ENCODE measurements at places on chromosomes 11 and 22.

GRCh38 chr22:28369854-28370253 lies 309.8 kb downstream of the TTC28 start:
- no peak for DNase-seq

- no peak for DNase-seq
Observed at GRCh38 chr11:118896472-118896913, 12.8 kb downstream of the CXCR5 start.

GRCh38 chr22:46774980-46775849 lies 12.8 kb downstream of the TBC1D22A start:
- no peak for DNase-seq

GRCh38 chr11:110446594-110446993 lies 16.8 kb downstream of the FDX1 start:
- DNase-seq = no peak

DNA sequence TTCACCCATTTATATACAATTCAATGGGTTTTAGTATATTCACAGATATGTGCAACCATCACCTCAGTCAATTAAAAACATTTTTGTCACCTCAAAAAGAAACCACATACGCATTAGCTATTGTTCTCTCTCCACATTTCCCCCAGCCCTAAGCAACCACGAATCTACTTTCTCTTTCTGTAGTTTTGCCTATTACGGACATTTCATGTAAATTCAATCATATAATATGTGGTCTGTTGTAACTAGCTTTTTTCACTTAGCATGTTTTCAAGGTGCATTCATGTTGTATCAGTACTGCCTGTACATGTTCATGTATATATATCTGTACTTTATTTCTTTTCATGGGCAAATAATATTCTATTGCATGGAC lies 104.7 kb upstream of the RRM1 start:
- no peak for DNase-seq

DNA sequence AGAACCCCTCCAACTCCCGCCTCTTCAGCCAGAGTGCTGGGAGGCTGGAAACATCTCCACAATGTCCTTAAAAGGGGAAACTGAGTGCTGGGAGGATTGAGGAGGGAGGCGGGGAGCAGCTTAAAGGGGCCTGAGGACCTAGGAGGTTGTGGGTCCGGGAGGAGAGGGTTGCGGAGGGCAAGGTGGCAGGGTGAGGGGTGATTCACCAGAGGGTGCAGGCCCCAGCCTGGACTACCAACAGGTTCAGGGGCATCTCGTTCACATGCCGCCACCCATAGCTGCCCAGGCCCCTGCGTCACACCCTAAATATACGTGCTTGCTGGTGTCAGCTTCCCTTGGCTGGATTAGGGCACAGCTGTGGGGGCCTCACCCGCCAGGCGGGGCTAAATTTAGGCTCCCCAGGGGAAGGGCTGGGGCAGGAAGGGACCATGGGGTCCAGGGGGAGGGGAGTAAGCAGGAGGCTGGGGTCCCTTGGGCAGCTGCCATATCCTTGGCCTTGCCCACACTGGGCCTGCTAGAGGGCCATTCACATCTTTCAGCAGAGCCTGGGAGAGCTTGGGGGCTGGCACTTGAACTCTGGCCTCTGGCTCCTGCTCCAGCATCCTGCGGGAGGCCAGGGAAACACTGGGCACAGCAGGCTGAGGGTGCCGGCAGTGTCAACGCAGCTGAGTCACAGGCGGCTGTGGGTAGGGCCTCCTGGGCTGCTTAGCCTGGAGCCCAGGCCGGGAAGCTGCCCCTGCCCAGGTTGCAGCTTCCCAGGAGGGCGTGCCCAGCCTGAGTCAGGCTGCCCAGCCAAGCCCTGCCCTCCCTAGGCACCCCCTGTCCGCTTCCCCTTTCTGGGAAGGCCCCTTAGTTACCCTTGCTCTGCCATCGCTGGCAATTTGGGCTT lies 1.3 kb downstream of the EHBP1L1 start:
- DNase-seq = peak; percentile 43

GRCh38 chr11:129209891-129210830 lies 18.0 kb upstream of the ARHGAP32 start:
- peak; percentile 27 for DNase-seq

- no peak for DNase-seq
Observed at GRCh38 chr11:69879729-69880005, 60.5 kb upstream of the FGF3 start.

GRCh38 chr11:116720895-116721294 lies 51.9 kb downstream of the BUD13 start:
- DNase-seq = no peak

DNA sequence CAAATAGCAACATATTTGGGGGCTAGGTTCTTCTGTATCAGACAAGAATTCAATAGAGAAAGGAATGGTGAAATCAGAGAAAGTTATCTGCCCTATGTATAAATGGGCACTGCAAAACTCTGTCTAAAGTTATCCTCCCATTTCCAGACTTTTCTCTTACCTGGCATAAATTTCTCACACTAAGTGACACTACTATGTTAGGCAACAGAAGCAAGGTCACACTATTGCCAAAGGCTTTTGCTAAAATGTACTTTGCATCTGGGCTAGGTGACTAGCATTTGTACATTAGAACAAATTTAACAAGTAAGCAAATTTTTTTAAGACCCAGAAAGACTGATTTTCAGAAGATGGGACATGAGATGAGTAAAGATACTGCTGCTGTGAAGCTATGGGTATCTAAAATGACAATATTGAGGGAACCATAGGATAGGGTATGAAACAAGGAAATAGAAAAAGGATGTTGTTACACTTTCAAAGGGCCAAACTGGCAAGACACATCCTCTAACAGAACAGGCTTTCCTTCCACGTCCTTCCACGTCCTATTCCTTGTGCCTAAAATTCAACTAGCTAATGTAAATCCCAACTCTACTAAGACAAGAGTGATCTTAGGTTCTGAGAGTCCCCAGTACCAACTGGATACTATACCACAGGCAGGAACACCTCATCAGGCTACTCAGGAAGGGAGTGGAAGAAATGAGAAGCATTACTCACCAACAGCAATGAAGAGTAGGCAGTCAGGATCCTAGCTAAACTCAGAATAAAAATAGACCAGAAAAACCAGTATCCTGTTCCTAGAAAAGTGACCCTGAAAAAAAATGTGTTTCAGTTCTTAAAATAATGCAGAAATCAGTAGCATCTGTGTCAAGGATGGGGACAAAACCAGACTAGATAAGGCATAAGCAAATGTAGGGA lies 22.6 kb downstream of the GDPD4 start:
- peak; percentile 19 for DNase-seq

DNA sequence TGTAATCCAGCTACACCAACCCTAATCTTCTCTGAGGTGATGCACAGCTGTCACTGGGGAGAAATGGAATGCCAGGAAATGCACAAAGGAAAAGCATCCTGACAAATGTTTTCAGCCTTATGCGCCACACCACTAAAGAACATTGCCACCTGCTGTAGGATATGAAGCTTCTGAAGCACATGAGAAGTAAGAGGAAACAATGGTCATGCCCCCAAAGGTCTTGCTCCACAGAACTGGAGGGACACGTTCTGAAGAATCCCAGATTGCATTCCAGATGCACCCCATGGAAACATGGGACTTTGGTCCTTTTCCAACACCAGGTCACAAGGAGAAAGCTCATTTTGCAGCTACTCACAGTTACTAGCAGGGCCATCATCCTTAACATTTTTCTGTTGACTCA lies 48.7 kb upstream of the ZBED5 start:
- DNase-seq = peak; percentile 85

GRCh38 chr11:116610190-116610589 lies 162.6 kb downstream of the BUD13 start:
- DNase-seq = no peak

DNA sequence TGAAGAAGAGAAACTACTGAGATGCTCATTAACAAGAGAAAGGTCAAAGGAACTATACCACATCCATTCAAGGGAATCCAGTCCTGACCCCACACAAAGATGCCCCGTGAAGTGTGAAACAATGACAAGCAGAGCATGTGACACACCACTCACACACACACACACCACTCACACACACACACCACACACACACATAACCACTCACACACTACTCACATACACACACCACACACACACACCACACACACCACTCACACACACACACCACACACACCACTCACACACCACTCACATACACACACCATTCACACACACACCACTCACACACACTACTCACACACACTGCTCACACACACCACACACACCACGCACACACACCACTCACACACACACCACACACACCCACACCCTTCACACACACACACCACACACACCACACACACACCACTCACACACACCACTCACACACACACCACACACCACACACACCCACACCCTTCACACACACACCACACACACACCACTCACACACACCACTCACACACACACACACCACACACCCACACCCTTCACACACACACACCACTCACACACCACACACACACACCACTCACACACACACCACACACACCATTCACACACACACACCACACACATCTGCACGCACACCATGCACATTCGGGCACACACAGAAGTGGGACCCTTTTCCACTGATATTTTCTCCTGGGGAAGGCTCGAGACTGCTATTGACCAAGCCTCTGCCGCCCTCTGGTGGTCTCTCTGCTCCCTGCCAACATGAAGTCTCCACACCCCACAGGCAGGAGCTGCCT lies 32.0 kb upstream of the COMT start:
- peak; percentile 71 for DNase-seq

- no peak for DNase-seq
Observed at GRCh38 chr22:31495343-31495742, 993 bp upstream of the SFI1 start.

DNA sequence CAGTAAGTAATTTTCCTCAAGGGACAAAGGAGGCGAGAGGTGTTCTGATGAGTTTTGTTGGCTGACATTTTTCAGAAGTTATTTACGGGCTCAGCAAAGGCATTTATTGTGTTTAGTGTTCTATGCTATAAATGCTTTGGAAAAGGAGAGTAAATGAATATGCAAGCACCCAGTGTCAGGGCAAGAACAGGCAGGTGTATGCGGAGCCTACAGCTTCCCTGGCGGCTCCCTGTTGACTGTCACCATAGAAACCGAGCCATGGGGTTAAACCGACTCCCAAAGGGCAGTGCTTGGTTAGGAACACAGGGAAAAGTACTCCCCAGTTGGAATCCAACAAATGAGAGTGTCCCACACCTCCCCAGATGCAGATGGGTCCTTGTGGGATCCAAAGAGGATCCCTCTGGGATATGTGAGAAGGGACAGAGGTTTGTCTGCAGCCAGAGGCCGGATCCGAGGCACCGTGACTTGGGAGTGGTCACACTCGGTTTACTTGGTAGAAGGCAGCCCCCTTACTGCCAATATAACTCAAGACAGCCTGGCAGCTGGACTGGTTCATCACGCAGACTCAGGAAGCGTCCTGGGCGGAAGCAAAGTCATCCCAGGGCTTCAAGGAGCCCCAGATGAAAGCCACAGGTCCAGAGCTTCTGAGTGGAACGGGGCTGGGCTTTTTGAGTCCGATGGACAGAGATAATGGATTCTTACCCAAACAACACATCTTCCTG lies 329.7 kb downstream of the CTTN start:
- no peak for DNase-seq

GRCh38 chr22:27137871-27138337 lies 480.5 kb downstream of the MIAT start:
- no peak for DNase-seq

GRCh38 chr11:2107521-2107920 lies 31.7 kb downstream of the IGF2 start:
- DNase-seq = no peak

DNA sequence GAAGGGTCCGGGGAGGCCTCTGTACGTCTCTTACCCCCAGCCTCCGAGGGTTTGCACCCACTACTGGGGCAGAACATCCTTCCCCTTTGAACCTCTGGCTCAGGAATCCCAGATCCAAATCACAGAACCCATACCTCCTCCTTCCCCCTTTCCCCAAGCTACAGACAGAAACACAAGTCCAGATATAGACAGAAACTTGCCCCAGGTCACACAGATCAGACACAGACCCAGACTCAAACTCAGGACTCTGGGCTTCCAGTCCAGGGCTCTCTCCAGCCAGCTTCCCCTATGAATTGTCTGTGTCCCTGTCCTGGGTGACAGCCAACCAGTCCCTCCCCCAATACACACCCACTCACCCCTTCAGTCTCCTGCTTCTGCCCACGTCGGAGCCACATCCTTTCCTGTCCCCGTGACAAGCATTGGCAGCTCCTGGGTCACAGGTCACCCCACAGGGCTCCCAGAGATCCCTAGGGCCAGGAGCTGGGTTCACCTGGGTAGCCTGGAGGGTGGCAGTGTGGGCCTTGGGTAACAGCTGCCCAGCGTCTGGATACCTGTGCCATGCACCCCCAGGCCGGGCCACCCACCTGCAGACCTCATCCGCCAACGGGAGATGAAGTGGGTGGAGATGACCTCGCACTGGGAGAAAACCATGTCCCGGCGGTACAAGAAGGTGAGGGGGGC lies 772 bp downstream of the TBC1D10C start:
- no peak for DNase-seq

DNA sequence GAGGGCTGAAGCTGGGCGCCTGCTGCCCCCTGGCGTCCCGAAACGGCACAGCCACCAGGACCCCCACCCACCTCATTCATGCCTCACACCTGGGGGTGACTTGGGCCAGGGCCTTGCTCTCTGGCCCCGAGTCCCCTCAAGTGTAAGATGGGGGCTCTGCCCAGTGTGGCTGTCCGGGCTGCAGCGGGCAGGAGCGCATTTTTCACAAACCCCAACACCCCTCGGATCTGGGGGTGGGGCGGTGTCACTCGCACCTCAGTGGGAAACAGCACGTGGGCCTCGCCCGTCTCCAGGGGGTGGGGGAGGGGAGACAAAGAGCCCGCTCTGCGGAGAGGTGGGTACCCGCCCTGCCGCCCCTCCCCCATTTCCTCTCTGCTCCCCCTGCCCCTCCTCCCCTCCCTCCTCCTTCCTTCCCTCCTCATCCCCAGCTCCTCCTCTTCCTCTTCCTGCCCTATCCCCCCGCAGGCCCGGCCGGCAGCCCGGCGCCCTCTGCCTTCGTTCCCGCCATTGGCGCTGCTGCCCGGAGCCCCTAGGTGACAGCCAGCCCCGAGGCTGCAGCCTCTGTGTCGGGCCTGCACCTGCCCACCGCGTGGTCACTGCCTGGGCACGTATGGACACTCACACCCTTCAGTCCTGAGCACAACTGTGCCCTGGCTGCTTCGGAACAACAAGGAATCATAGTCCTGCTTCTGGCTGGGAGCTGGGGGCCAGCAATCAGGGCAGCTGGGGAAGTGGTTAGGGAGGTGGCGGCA lies 6.8 kb upstream of the CDKN1C start:
- peak; percentile 71 for DNase-seq

GRCh38 chr11:31045335-31045734 lies 324.2 kb downstream of the DCDC1 start:
- DNase-seq = no peak

GRCh38 chr22:36548606-36549005 lies 19.6 kb upstream of the EIF3D start:
- DNase-seq = no peak

- no peak for DNase-seq
Observed at GRCh38 chr11:31903225-31904074, 92.3 kb upstream of the PAX6 start.

All from fibroblast of skin of right quadriceps (primary cell).